Endothelial cell of coronary artery (primary cell): ENCODE measurements at places on chromosomes 2 and 18. TPM values are rescaled to one million over a fixed set of nuclear protein-coding genes. Genes with fewer than 3 reads are reported as not detected.

Gene ZDBF2
- 9.3 and 14.2 TPM in 2 replicates for total RNA-seq

Gene MBD2
- 159 and 223 TPM in 2 replicates for total RNA-seq

Gene HOXD4
- 0.36 and 2.8 TPM in 2 replicates for total RNA-seq

Gene NCOA1
- 6.8 and 8.0 TPM in 2 replicates for total RNA-seq

Gene TRIM54
- not detected in 2 replicates for total RNA-seq

Gene PDE1A
- under 0.01 and 2.4 TPM in 2 replicates for total RNA-seq

Gene GREB1L
- 0.85 and 1.2 TPM in 2 replicates for total RNA-seq

Gene GAREM2
- total RNA-seq, result 0.63 and 1.0 TPM in 2 replicates

Gene COLEC12
- 0.94 and 16.5 TPM in 2 replicates for total RNA-seq

Gene TRIM43
- total RNA-seq, result not detected in 2 replicates

Gene XIRP2
- total RNA-seq, result 0.09 TPM in 1 of 2 replicates, not detected in the other

Gene FER1L5
- total RNA-seq, result under 0.01 and 0.09 TPM in 2 replicates

Gene MROH2A
- not detected in 2 replicates for total RNA-seq

Gene APOB
- total RNA-seq, result 0.27 and 0.28 TPM in 2 replicates

Gene SF3B1
- total RNA-seq, result 160 and 179 TPM in 2 replicates

Gene ASB18
- total RNA-seq, result not detected in 2 replicates

Gene DHRS9
- under 0.01 and 17.0 TPM in 2 replicates for total RNA-seq

Gene MOGAT1
- not detected in 2 replicates for total RNA-seq

Gene MTCL1
- total RNA-seq, result 20.5 and 43.0 TPM in 2 replicates

Gene CDH19
- 0.09 TPM in 1 of 2 replicates, not detected in the other for total RNA-seq

Gene GFPT1
- 25.9 and 35.2 TPM in 2 replicates for total RNA-seq

Gene ASPRV1
- 0.09 TPM in 2 replicates for total RNA-seq

Gene AMER3
- total RNA-seq, result not detected in 2 replicates

Gene ANKRD30BL
- not detected in 2 replicates for total RNA-seq

Gene STK39
- total RNA-seq, result 5.5 and 9.6 TPM in 2 replicates

Gene STPG4
- 0.09 TPM in 2 replicates for total RNA-seq

Gene ALKAL2
- not detected in 2 replicates for total RNA-seq

Gene PLCL1
- 3.8 and 13.3 TPM in 2 replicates for total RNA-seq

Gene SPP2
- not detected in 2 replicates for total RNA-seq

Gene DSEL
- 7.8 and 13.4 TPM in 2 replicates for total RNA-seq

Gene ZNF892
- 5.4 and 7.2 TPM in 2 replicates for total RNA-seq

Gene KANSL3
- total RNA-seq, result 22.4 and 23.8 TPM in 2 replicates

Gene ALLC
- not detected in 2 replicates for total RNA-seq

Gene STEAP3
- 2.4 and 13.3 TPM in 2 replicates for total RNA-seq

Gene SGPP2
- total RNA-seq, result not detected in 2 replicates

Gene ITGAV
- 321 and 376 TPM in 2 replicates for total RNA-seq

Gene DUSP19
- 1.6 and 3.3 TPM in 2 replicates for total RNA-seq

Gene RGPD3
- total RNA-seq, result 0.09 and 0.19 TPM in 2 replicates

Gene PJVK
- total RNA-seq, result 0.54 and 0.66 TPM in 2 replicates

Gene MARCO
- total RNA-seq, result not detected in 2 replicates

Gene CERKL
- not detected in 2 replicates for total RNA-seq

Gene PROC
- total RNA-seq, result not detected in 2 replicates

Gene TUBA3E
- total RNA-seq, result not detected in 2 replicates

Gene AGFG1
- 43.5 and 45.1 TPM in 2 replicates for total RNA-seq

Gene C1QL2
- total RNA-seq, result not detected in 2 replicates

Gene COL5A2
- 119 and 325 TPM in 2 replicates for total RNA-seq
